ENCODE measurements at places on chromosomes 1 and 21.
A peak's percentile ranks its signal among the peaks of the same experiment; 100 is the strongest.

- DNase-seq, result no peak
Observed at GRCh38 chr1:103110701-103111100, 2.4 kb upstream of the COL11A1 start.

- no peak for DNase-seq
Observed at GRCh38 chr1:171107262-171107940, 16.7 kb downstream of the FMO3 start.

DNA sequence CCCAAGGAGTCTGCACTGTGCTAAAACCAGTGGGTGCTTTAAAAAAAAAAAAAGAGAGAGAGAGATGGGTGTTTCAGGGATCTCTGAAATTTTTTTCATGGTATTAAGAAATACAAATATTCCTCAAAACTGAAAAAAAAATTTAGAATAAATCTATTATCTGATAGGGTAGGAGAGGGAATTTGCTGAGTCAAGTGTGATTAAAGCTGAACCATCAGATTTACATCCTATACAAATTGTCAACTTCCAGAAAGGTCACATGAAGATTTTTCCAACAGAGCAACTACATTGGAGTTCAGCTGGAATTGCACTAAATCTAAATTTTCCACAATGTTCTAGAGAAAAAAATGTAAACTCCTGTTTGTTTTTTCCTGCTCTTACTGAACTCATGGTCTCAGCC lies 79.3 kb upstream of the DSCAM start:
- no peak for DNase-seq

DNA sequence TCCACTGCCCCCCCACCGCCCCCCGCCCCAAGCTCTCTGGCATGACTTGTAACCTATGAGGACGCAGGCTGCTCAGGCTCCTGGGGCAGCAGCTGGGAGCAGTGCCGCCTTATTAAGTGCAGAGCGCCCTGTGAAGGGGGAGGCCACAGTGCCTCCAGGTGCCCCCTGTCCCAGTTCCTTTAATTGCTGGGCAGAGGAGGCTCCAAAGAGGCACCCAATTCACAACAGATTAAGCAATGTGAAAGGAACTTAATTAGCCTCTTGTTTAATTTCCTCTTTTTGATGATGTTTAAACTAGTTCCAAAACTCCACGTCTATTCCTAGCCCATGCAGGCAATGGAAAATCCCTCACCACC lies 3.0 kb downstream of the RXFP4 start:
- DNase-seq, result no peak

- peak; percentile 27 for DNase-seq
Observed at GRCh38 chr1:27044613-27045151, 32.0 kb upstream of the TENT5B start.

GRCh38 chr1:157652859-157653493 lies 47.6 kb downstream of the FCRL3 start:
- no peak for DNase-seq
